ENCODE measurements at places on chromosomes 2 and 18.

GRCh38 chr2:231343006-231343710, 52.4 kb upstream of the B3GNT7 start:
- DNase-seq = no peak

DNA sequence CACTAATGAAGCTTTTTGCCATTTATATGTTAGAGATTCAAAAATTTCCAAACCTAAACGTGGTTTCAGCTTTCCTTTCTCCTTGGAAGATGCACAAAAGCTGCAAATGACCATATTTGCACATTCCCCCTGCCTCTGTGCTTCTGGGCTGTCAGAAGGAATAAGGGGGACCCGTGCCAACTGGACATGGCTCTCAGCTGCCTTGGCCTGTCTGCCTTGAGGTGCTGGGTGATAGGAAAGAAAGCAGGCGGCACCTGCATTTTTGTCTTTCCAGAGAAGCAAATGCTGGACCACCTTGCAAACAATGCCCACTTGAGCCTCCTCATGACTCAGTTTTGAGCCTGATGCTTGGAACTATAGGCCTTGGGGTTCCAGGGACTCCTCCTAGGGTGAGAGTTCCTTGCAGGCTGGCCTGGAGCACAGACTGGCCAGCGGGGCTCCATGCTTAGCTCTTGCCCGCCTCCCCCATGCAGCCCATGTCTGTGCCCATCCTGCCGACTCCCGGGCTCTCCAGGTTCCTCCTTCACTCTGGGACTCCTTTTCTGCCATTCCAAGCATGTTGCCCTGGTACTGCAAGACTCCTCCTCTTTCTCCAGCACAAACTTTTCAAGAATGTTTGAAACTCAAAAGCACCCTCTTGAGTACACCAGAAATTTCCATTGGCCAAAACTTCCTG, 109.0 kb upstream of the EPAS1 start:
- no peak for DNase-seq

GRCh38 chr2:96868555-96869280, 1.2 kb downstream of the SEMA4C start:
- DNase-seq = no peak

GRCh38 chr2:151277067-151277466, 12.4 kb downstream of the NMI start:
- no peak for DNase-seq

DNA sequence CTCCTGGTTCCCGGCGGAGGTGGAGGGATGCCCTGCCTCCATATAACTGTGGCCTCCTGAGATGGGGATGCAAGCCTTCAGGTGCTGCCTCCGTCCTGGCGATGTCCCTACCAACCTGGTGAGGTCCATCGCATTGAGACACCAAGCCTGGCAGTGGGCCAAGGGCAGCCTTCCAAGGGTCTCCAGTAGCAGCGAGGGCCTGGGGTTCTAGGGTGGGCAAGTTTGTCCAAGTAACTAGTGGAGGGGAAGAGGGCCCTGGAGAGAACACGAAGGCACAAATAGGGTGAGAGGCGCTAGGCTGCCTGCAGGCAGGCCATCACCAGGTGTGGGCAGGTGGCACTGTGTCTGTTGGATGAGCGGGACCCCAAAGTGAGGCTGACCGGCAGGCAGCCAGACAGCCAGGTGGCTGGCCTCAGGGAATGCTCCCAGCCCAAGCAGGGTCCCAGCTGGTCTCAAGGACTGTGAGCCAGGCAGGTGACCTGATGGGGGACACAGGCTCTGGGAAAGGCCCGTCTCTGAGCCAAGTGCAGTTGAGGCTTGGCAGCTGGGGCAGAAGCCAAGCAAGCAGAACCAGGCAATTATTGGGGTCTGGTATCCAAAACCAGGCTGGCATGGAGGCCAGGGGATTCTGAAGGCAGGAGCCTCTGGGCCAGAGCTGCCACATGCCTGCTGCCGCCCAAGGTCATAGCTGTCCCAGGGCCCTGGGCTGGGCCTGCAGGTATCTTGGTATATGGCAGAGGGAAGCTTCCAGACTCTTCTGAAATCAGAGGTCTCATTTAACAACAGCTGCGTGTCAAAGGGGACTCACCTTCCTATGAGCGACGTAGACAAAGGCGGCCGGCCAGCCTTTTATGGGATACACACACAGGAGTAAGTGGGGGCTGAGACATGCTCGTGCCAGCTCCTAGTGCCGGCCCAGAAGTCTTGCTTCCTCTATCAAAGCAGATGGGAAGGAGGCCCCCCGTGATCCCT, 23.4 kb downstream of the RAMP1 start:
- no peak for DNase-seq

DNA sequence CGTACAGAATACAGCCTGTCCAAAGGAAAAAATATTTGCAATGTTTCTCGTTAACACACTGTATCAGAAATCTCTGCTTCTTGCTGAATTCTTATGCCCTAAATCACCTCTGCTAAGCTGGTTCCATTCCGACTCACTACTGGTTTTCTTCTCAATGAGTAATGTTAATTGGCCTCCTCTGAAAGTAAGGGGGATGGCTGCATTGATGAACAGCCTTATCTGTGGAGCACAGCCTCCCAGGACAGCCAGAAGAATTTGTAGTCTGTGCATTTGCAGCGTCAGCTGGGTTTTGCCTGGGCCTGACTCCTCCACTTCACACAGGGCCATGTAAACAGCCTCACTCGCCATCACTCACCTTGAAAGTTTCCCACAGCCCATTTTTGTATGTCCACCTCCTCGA, 127.7 kb downstream of the RNF152 start:
- DNase-seq = no peak

DNA sequence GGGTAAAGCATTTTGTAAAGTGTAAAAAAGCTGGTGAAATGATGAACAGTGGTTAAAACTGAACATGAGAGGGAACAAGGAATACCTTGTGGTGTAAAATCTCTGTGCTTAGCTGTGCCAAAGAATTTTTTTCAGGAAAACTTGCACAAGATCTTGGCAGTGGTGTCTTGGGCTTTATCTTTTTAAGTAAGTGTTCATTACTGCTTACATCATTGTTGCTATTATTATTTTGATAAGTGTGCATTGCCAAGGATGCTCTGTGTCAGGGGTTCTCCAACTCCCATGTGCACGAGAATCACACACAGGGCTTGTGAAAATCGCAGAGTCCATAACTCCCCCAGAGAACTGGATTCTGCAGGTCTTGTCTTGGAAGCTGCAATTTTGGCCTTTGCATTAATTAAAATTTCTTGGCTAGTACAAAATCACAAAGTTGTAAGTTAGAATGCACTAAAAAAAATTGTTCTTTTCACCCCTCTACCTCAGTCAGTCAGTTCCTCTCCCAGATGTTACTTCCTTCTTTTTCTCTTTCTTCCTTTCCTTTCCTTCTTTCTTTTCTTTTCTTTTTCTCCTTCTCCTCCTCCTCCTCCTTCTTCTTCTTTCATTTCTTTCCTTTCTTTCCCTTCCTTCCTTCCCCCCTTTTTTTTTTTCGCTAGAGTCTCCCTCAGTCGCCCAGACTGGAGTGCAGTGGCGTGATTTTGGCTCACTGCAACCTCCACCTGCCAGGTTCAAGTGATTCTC, 37.8 kb downstream of the GATA6 start:
- DNase-seq = no peak

DNA sequence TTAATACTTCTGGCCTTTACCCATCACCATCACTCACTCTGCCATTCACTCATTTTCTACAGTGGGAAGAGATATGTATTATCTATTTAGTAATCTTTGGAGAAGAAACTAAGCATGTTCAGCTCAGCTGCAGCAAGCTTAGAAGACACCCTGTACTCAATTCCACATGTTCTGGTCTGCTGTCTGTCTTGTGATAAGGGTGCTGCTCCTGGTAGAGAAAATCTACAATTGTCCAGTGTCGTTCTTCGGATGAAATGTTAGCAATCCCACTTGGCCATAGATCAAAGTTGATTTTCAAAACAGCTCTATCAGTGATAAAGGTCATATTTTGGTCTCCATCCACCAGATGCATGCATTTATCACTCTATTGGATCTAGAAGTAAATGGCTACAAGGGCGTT, 337.1 kb downstream of the LRRTM4 start:
- no peak for DNase-seq

DNA sequence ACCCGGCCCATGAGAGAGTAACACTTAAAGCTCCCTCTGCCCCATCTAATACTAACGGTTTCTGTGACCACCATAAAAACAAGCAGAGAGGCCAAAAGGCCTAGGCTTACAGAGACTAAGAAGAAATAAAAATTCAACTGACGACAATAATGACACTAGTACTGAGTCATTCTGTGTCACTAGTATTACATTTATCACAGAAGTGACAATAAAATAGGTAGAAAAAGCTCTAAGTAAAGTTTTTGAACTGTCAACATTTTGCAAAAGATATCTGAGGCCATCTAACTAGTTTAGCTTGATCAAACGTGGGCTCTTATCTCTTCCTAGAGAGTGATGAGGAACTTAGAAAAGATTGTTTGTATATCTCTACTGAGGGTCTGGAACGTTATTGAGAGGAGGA, 35.6 kb downstream of the AP1S3 start:
- no peak for DNase-seq

DNA sequence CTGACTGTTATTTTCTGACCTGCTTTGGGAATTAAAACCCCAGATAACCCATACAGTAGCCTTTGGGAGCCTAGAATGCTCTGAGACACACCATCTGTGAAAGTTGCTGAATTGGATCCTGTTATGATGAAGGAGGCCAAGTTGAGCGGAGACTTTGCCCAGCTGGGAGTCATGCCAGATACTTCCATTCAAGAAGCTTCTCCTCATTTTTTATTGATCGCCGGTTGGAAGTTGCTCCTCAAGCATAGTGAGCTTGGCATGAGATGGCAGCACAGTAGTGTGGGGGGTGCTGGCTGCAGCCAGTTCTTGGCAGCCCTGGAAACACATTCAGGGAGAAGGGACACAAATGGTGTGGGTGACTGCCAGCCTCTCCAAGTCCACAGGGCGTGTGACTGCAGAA, 270.7 kb upstream of the NRP2 start:
- no peak for DNase-seq

- DNase-seq = no peak
Observed at GRCh38 chr18:26741758-26742157, 123.7 kb downstream of the AQP4 start.
